Activated naive CD4-positive, alpha-beta T cell treated with anti-CD3 and anti-CD28 coated beads, Interleukin-2, amount 50 U/mL, for 72 hours (primary cell): ENCODE measurements at places on chromosomes 16 and 17.

DNA sequence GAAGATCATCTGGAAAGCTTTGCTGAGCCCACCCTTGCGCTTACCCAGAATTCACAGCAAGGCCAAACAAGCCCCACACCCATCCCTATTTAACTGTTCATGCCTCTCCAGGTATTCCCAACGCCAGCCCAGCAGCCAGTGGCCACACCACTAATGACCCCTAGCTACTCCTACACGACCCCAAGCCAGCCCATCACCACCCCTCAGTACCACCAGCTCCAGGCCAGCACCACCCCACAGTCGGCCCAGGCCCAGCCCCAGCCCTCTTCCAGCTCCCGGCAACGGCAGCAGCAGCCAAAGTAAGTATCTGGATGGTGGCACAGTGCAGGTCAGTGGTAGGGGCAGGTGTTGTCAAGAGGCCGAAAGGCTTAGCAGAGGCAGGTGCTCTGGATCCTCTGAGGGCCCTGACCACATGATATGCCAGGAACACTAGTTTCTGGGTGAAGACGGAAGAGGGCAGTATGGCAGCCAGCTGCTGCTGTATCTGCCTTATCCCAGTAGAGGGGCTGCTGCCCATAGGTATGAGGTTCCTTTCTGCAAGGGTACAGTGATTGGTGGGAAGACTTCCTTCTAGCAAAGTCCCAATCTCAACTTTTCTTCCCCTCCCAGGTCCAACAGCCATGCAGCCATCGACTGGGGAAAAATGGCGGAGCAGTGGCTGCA lies 10.7 kb downstream of the PROCA1 start:
- DNase-seq = no peak

GRCh38 chr16:64957246-64957645 lies 164.6 kb downstream of the CDH11 start:
- no peak for DNase-seq

DNA sequence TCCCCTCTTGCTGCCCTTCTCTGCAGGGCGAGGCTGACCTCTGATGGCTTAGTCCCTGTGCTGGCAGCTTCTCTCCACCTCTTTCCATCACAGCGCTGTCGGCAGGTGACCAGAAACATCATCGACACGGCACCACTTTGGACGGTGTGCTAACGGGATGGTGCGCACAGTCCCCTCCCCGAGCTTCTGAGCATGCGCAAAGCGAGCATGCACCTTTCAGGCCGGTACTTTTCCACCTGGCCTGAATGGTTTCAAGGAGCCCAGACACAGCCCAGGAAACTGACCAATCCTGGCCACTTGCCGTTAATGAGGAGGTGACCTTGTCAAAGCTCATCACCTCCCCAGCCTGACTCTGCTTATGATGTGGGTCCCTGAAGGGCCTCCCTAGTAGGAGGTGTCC lies 54.8 kb downstream of the MGAT5B start:
- no peak for DNase-seq

DNA sequence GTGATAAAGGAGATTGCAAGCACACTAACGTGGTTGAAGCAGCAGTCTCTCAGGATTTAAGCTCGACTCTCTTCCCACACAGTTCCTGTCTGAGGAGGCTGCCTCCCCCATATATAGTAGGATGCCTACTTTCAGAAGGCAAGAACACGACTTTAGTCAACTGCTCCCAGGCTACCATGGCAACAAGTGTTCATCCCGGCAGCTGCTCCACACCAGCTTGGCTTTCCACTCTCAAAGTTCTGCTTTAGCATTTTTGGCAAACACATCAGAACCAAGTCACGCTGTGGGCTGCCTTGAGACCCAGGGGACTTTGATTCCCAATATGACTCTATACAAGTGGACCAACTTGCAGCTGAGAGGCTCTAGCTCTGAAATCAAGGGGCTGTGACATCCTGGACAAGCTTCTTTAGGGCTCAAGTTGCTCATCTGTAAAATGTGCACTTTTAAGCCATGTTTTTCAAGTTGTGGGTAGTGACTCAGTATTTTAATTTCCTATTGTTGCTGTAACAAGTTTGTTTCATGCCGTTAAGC lies 16.5 kb downstream of the ZP2 start:
- peak; percentile 4 for DNase-seq

GRCh38 chr16:57044931-57045693 lies 47.3 kb upstream of the CPNE2 start:
- DNase-seq = no peak

GRCh38 chr17:58391302-58391984 lies 25.9 kb downstream of the RNF43 start:
- DNase-seq = no peak

- DNase-seq = no peak
Observed at GRCh38 chr16:89442990-89443726, 47.2 kb downstream of the ANKRD11 start.
